ENCODE measurements at places on chromosomes 3 and 15. TPM values are rescaled to one million over a fixed set of nuclear protein-coding genes. Genes with fewer than 3 reads are reported as not detected.

MKRN2OS gene
- not detected for total RNA-seq

DNA sequence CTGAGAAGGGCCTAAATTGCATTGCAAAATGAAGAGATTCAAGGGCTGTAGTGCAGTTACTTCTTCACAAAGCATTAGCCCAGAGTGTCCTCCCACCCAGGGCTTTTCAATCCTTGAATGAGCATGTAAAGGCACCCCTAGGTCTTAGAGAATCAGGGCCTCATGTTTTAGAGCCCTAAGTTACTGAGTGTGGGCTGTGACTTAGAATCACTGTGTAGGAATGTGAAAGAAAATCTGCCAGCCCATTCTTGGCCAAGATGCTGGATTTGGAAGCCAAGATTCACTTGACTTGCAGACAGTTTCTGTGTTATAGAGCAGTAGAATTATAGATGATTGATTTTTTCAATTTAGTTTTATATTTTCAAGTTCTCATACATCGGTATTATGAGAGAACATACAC is 153.2 kb downstream of the MYRIP start:
- peak; percentile 8 for DNase-seq

GRCh38 chr3:103690536-103690935 is 1255.7 kb downstream of the ZPLD1 start:
- no peak for DNase-seq

HERC2 gene
- 54.5 TPM for total RNA-seq

GRCh38 chr3:64815789-64816188 is 128.0 kb upstream of the ADAMTS9 start:
- DNase-seq = peak; percentile 67

GRCh38 chr3:81758275-81758674 is 3.2 kb downstream of the GBE1 start:
- no peak for DNase-seq

DNA sequence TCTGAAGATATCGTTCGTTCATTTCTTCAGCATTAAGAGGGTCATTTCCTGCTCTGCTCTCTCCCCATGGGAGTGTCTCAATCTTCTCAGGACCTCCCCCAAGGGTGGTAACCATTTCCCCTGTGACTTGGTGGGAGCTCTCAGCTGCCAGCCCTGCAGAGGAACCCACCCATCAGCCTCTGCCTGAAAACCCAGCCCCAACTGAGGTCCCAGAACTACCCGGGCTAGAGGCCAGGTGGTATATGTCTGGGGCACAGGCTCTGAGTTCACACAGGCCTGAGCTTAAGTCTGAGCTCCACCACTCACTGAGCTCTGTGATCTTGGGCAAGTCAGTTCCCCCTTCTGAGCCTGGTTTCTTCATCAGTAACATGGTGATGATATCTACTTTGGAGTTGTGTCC is 10.0 kb upstream of the ATP2B2 start:
- DNase-seq = no peak

All from tongue (tissue), 3 donors.